Stimulated activated CD4-positive, alpha-beta T cell treated with anti-CD3 and anti-CD28 coated beads, Interleukin-12 subunit alpha, Interleukin-12 subunit beta, amount 100 ng/mL, for 24 hours (primary cell): ENCODE measurements at places on chromosomes 7 and 10.

- no peak for DNase-seq
Observed at GRCh38 chr7:33432821-33433220, 303.5 kb downstream of the BBS9 start.

DNA sequence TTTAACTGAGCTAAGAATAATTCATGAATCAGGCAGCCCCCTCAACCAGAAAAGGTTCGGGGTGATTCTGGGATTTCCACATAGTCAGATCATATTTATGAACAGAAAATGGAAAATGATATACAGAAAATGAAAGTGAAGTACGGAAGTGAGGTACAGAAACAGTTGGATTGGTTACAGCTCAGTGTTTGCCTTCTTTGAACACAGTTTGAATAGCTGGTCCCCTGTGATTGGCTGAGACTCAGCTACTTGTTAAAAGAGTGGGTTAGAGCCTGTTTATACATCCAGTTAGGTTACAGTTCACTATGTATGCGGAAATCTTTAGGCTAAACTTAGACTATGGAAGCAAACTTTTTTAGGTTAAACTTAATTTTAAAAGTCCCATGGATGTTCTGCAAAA is 511.7 kb downstream of the PLXDC2 start:
- DNase-seq: no peak

GRCh38 chr7:150897502-150898474 is 45.5 kb downstream of the AOC1 start:
- no peak for DNase-seq

GRCh38 chr7:31126976-31127375 is 74.9 kb downstream of the ADCYAP1R1 start:
- no peak for DNase-seq

DNA sequence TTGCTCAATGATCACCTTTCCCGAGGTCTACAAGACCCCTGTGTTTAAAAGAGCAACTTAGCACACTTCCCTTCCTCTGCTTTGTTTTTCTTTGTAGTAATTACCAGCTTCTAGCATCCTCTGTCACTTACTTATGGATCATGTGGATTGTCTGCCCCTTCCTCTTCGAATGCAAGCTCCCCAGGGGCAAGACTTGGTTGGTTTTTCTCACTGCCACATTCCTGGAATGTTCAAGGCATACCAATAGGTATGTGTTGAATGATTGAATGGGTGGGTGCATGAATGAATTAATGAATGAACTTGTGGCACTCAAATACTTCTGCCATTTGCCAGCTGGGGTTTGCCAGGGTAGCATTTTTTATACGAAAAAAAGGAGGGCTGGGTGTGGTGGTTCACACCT is 294.0 kb downstream of the PRPF18 start:
- no peak for DNase-seq

- DNase-seq: no peak
Observed at GRCh38 chr7:48177271-48177670, 6.0 kb downstream of the ABCA13 start.

DNA sequence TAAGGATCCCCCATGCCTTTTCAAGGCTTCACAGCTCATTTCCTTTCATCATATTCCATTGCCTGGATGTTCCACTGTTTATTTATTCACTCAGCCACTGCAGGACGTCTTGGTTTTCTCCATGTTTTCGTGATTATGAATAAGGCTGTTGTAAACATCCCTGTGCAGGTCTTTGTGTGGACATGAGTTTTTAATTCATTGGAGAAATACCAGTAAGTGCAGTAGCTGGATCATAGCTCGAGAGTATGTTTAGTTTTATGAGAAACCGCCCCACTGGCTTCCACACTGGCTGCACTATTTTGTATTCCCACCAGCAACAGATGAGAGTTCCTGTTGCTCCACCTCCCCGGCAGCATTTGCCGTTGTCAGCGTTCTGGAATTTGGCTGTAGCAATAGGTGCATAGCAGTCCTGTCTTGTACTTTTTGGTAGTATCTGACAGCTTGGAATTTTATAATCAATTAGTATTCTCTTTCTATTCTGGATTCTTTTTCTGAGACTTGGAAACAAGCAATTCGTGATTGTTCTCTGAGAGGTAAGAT is 269.9 kb upstream of the PITRM1 start:
- DNase-seq: no peak
